ENCODE measurements at places on chromosomes 1 and 21.
A peak's percentile ranks its signal among the peaks of the same experiment; 100 is the strongest.

DNA sequence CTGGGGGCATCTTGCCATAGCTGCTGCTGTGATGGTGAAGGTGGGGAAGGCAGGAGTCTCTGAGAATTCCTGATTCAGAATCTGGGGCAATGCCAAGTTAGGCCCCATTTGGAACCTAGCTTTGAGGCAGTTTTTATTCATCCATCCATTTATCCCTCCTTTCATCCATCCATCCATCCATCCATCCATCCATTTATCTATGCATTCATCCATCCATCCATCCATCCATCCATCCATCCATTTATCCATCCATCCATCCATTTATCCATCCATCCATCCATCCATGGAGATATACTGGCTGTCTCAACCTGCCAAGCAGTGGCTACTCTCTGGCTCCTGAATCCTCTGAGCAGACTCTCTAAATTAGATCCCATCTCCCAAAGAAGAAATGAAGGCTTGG is 83.1 kb downstream of the PRDM16 start:
- no peak for DNase-seq

DNA sequence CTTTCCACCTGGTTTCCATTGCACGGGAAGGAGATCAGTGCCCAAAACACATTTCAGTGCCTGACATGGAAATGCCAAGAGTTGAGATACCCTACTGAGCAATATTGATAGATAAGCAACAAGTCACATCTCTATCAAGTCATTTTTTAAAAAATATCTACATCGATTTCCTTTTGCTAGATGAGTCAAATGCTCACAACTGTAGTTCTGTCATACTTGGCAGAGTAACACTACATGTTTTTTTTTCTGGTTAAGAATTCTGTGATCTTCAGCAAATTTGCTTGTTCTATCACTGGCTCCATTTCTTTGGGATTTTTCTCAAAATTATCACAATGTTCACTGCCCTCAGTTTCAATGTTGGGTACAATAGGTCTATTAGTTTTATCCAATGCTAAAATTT is 145.4 kb downstream of the ZC3H11B start:
- no peak for DNase-seq

GRCh38 chr21:31616216-31616615 is 43.3 kb upstream of the SOD1 start:
- DNase-seq: no peak

- DNase-seq: no peak
These were observed 78.2 kb downstream of the RWDD3 start for GRCh38 chr1:95312181-95312580.

DNA sequence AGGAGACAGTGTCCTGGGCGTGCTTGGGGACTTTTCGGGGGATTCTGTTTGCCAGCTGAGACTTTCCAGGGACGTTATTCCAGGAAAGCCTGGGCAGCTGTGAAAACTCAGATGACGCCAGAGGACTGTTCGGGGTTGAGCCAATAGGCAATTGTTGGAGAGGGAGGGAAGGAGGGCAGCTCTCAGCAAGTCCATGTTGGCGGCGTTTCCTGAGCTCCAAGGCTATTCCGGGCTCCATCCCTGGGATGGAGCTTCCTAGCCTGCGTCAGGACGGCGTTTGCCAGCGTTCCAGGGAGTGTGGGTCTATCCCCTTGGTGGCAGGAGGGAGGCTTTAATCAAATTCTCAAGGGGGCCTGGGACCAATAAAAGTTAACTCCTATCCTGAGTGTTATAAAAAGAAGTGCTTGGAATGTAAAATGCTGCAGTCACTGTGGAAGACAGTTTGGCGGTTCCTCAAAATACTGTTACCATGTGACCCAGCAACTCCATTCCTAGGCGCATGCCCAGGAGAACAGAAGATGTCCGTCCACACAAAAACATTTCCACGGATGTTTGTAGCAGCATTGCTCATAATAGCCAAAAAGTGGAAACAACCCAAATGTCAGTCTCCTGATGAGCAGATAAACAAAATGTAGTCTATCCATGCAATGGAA is 15.2 kb downstream of the SLC27A3 start:
- DNase-seq: no peak

- no peak for DNase-seq
These were observed 15.6 kb downstream of the COL6A1 start for GRCh38 chr21:45997205-45997494.

- no peak for DNase-seq
These were observed 68.4 kb downstream of the ST6GALNAC3 start for GRCh38 chr1:76142771-76143540.

GRCh38 chr1:10637834-10638558 is 158.4 kb downstream of the CASZ1 start:
- DNase-seq: no peak

DNA sequence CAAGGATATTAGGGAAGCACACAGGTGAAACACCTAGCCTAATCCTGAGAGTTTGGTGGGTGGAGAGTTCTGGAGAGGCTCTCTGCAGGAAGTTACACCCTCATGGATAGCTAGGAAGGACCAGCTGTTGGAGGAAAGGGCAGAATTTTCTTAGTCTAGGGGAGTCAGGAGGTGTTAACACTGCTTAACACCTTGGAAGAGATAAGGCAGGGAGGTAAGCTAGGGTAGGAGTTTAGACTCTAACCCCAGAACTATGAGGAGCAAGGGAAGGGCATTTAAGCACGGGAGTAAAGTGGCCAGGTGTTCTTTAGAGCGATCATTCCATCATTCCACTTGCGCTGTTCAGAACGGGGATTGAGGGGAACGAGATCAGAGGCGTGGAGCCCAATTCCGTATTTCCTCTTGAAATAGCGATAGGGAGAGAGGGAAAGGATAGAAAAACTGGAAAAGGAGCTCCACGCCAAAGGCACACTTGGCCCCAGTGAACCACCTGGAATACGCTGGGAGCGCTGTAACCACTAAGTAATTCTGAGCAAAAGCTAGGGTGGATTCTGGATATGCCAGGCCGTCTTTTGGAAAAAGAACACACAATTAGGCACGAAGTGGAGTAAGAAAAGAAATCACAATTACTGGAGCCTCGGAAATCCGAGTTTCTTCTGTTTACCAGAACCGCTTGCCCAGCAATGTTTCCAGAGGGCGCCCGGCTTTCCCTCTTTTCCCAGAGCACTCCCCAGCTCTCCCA is 1.5 kb upstream of the GPR137B start:
- DNase-seq: no peak

GRCh38 chr1:245622332-245623014 is 467.7 kb downstream of the KIF26B start:
- DNase-seq: no peak

- DNase-seq: no peak
These were observed 6.0 kb upstream of the C1orf174 start for GRCh38 chr1:3905953-3906671.

DNA sequence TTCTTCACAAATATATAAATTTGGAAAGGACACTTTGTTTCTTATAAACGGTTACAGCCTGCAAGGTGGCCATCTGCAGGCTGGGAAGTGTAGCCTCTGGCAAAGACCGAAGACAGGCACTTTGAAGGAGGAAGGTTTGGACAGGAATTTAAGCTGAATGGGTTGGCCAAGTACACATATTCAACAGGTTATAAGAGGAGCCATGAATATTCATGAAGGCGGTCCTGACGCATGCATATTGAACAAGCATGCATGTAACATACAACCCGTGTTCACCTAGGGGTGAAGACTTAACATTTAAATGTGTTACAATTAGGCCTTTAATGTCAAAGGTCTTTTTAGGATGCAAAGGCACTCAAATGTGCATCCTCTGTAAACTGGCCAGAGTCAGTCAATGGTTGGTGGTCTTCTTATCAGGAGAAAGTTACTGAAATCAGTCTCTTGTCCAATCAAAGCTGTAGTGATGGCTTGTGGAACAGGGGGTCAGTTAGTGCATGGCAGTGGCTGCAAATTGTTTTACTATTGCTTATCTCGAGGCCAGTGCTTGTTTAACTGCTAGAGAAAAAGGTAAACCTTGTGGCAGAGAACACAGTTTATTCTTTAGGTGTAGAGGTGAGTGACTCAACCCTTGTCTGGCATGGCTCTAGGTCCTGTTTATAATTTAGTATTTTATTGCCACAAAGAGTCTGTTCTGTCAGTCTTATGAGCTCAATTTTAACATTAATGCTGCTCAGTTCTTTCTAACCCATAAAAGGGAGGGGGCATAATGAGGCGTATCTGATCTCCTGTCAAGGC is 70.3 kb upstream of the F3 start:
- DNase-seq: no peak

DNA sequence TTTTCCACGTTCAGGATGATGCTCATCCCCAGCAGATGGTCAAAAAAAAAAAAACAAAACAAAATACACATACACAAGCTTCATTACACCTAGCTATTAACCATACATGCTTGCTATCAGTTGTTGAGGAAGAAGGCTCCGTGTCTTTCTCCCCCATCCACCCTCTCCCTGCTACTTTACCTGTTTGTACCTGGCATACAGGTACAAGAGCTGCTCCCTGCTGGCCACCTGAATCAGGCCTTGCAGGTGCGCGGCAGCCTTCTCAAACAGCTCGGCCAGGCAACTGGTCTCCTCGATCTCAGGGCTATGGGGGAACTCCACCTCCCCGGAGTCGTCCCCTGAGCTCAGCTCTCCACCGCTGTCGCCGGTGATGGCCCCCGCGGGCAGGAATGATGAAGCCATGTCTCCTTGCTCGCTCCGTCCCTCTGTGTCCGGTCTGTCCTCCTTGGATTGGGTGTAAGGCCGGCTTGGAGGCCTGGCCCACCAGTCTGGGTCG is 464 bp downstream of the ACBD6 start:
- no peak for DNase-seq

- DNase-seq: no peak
These were observed 5.0 kb upstream of the GPR137B start for GRCh38 chr1:236137285-236137852.

DNA sequence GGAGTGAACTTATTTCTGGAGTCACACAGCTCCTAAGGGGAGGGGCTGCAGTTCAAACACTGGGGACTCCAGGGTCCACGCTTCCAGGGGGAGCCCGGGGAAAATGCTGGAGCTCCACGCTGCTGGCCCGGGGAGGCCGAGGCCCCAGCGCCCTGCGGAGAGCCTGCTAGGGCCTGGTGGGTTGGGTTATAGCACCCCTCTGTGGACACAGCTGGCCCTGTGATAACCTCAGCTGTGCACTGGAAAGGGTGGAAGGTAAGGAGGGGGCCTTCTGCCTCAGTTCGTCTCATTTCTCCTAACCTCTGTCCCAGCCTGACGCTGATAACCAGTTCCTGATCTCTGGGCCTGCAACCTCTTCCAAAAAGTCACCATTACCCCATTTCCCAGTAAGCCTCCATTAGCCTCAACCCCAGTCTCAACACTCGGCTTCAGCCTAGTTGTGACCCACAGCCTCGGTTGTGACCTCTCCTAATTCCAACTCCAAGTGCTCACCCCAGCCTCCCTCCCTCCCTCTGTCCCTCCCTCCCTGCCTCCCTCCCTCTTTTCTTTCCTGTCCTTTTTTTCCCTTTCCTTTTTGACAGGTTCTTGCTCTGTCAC is 7.1 kb downstream of the NBL1 start:
- peak; percentile 65 for DNase-seq

- DNase-seq: no peak
These were observed 10.1 kb downstream of the HECTD3 start for GRCh38 chr1:45001011-45001481.
